ENCODE measurements at places on chromosomes 1 and 21.

GRCh38 chr21:38351961-38352521, 95.2 kb downstream of the KCNJ15 start:
- no peak for DNase-seq

DNA sequence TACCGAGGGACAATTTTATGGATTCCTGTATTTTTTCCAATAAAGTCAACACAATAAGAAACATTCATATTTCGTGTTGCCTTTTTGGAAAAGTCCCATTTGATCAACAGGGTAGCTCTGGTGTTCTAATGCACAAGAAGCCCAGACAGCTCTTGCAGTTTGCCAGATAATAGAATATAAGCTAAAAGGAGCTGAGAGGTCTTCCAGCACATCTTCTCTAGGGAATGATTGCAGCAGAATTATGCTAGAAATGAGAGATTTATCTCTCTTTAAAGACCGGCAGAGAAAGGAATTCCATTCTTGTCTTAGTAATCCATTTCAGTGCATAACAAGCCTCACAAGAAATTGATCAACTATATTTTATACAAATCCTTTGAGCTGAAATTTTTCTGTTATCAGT, 25.0 kb upstream of the DDX59 start:
- DNase-seq, result no peak

DNA sequence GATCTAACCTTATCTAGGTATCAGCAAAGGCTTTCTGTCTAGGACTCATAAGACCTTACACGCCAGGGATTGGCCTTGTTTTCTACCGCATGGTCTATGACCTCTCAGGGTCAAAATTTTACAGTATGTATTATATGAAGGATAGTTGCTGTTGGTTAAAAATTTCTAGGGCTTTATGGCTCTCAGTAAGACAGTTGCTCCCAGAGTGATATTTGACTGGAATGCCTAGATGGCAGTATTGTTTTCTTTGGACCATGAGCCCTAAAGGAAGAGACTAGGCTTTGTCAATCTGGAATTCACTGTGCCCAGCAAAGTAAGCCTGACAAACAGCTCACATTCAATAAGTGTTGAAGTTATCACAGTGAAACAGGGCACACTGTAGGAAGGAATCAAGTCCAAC, 37.6 kb downstream of the C1orf87 start:
- no peak for DNase-seq

- DNase-seq, result peak; percentile 62
These were observed 19.7 kb downstream of the RCC2 start for GRCh38 chr1:17419626-17420328.

GRCh38 chr1:35269201-35269988, 886 bp downstream of the ZMYM4 start:
- DNase-seq, result no peak

- DNase-seq, result no peak
These were observed 72.5 kb downstream of the ASTN1 start for GRCh38 chr1:177092001-177092400.

All from T-helper 1 cell (primary cell).